ENCODE measurements at places on chromosomes 1 and 21. TPM values are rescaled to one million over a fixed set of nuclear protein-coding genes. Genes with fewer than 3 reads are reported as not detected.

DNA sequence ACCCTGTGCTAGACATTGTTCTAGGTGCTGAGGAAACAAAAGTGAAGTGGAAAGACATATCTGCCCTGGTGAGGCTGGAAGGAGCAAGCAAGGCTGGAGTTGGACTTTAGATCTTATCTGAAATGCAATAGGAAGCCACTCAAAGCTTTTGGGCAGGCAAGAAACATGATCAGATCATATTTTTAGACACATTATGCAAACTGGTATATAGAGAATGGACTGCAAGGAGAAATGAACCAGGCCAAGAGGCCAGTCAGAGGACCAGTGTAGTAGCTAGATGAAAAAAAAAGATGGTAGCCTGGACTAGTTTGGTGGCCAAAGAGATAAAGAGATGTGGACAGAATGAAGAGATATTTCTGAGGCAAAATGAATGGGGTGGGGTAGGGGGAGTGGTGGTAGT is 46.3 kb downstream of the CCN1 start:
- DNase-seq: no peak

DNA sequence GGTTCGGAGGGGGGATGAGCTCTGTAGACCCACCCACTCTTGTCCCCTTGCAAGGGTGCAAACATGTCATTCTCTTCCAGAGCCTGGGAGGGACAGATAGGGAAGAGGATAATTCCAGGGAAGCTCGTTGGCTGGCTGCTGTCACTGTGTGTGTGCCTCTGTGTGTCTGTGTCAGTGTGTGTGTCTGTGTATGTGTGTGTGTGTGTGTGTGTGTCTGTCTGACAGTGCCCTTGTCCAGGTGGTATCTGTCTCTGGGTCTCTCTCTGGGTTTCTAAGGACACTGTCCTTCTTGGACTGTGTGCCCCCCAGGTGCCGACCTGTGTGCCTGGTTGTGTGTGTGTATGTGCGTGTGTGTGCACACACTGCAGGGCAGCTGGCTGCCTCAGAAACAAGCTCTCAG is 90.5 kb downstream of the ACTL8 start:
- DNase-seq: no peak

DNA sequence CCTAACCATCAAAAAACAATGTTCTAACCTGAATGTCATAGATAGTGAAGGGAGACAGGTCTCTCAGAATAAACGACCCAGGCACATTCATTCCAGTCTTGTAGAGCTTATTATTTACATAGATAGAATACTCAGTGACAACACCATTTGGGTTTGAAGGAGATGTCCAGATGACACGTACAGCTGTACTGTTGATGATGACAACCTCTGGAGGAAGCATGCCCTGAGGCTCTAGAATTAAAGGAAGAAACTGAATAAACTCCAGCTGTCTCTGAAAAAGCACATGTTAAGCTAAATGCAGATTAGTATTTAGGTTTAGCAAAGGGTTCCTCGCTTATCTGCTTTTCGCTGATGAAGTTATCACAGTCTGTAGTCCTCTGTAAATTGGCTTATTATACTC is 277.2 kb downstream of the KCTD3 start:
- no peak for DNase-seq

DNA sequence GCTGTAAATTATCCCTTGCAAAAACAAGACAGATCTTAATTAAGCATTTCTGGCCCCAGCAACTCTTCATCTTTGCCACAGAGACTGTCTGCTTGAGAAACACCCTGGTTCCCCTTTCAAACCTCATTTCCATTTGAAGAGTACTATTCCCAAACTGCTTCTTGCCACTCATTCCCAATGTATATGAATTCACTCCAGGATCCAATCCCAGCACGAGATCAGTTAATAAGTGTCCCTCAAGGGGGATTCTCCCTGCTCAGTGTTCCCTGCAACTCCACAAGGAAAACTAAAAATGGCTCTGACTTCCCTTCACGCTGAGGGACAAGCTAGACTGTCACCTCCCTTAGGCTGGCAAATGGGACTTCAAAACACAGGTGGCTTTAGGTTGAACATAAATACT is 173.2 kb downstream of the SIPA1L2 start:
- no peak for DNase-seq

GRCh38 chr1:61472876-61473275 is 252.1 kb downstream of the TM2D1 start:
- no peak for DNase-seq

The SYT2 gene
- 0.37 TPM for total RNA-seq

Measured in neural progenitor cell (in vitro differentiated cells).